ENCODE measurements at places on chromosomes 6 and 20.

GRCh38 chr6:35080821-35081425, 60.2 kb downstream of the TCP11 start:
- no peak for DNase-seq

DNA sequence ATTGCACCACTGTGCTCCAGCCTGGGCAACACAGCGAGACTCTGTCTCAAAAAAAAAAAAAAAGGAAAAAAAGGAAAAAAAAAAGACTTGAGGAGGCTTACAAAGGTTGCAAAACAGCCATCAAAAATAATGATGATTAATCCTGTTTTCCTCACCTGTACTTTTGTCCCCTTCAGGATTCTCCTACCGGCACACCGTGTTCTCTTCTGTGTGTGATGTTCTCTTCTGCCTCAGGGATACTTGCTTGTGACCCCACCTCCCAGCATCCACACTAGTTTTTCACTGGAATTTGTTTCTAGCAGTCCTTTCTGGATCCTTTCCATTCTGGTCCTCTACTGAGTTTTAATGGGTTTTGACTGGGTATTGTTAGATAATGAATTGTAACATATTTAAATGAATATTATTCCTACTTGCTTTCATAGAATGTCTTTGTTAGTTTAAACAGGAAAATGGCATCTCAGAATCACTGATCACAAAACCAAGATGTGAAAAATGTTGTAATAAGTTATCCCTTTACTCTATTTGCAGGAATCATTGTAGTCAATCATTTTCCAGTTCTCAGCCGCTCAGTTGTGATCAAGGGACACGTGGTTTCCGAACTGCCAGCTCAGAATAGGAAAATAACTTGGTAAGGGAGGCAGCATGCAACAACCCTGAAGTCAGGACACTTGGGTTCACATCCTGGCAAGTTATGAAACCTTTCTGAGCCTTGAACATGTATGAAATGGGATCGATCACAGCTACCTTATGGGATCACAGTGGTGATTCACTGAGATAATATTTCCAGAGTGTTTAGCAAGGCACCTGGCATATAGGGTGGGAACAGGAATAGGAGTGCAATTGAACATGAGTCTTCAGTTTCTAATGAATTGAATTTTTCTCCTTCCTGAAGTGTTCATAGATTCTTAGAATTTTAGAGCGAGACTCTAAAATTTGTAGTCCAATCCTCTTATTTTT, 8.5 kb downstream of the C6orf89 start:
- no peak for DNase-seq

DNA sequence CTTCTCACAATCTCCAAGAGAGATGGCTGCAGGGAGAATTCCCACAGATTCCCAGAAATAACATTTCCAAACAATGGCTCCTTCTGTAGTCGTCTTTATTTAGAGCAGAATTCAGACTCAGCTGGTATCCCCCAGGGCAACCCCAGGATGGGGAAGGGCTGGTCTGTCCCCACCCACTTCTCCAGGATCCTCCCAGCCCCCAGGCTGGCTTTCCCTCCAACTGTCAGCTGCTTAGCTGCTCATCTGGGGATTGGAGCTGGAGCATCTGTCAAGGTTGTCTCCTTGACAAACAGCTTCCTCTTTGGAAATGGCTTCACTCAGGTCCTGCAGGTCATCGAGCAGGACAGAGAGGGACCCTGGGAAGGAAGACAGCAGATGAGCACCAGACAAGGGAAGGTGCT, 3.5 kb upstream of the PSORS1C2 start:
- no peak for DNase-seq

DNA sequence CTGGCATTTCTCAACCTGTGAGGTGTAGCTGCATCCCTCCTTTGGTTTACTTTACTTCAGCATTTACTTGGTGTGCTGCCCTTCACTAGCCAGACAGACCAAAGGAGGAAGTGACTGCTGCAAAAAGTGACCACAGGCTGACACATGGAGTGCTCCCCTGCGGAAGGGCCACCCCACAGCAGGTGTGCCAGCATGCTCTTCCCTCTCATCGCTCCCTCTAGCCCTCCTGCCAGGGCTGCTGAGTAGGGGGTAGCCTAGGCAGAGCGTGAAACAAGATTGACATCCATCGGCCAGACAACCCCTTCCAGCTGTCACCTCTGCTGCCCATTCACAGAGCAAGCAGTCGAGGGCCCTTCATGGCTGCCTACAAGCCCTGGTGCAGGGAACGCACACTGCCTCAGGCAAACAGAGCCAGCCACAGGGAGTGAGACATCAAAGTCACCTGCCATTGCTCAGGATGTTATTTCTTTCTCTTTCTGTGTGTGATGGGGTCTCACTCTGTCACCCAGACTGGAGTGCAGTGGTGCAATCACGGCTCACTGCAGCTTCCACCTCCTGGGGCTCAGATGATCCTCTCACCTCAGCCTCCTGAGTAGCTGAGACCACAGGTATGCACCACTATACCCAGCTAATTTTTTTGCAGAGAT, 102.0 kb upstream of the RPS6KA2 start:
- no peak for DNase-seq

DNA sequence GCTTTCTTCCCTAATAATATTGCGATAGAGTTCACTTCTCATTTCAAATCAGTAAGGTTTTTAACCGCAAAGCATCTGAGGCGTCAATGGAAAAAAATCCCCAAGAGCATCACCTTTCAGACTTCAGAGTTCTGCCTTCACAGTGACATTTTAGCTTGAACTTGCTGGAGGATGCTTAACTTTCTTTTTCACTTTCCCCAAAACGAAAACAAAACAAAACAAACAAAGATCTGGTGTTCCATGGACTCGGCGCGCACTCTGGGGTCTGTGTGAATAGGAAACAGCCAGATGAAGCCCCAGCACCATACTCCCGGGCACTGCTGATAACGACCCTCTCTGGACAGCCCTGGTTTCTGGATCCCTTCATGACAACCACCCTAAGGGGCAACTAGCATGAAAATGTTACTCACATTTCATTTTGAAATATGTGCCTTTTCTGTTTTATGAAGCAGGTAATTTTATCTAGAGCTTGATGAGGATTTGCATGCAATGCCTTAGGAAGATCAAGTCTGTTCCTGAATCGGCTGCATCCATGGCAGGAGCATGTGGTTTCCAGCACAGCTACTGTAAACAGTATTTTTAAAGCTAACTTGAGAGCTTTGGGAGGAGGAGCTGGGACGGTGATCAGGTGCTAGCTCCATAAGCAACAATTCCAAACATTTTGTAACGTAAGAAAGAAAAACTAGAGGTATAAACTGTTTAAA, 44.5 kb downstream of the RAMACL start:
- no peak for DNase-seq

GRCh38 chr6:22749696-22750095, 180.3 kb downstream of the HDGFL1 start:
- DNase-seq: no peak

- DNase-seq: no peak
Measured at GRCh38 chr20:20685635-20686034, 26.8 kb downstream of the RALGAPA2 start.

DNA sequence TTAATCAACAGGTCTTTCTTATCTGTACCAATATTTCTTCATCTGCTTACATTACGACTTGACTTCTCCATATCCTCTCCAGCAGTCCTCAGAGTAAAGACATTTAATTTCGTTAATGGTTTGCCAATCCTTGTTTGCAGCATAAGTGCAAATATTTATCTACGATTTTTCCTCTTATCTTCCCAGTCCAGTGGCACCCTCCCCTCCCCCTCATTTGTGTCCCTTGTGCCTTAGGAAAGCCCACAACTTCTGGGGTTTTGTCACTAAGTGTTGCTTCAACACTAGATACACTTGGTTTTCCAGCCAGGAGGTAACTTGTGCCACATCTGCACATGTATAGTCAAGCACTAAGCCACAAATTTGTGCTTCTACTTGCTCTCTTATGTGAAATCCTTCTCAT, 327.2 kb downstream of the CBLN4 start:
- no peak for DNase-seq

- no peak for DNase-seq
Measured at GRCh38 chr6:121695329-121695728, 259.9 kb downstream of the GJA1 start.

- no peak for DNase-seq
Measured at GRCh38 chr20:9417665-9418064, 96.7 kb upstream of the LAMP5 start.

DNA sequence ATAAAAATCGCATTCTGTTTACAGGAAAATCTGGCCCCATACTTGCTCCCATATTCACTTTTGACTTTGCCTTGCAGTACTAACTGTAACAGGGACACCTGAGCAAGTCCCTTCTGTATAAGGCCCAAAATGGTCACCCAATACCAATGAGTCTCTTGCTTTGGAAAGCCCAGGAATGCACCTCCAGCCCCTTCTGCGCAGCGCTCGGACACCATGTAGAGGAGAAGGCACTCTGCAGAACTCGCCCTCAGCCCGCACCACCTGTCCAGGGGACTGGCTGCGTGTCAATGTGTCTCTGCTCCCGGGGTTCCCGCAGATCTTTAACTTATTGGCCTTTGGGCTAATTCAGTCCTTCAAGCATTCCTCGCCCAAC, 746 bp upstream of the PRND start:
- no peak for DNase-seq

DNA sequence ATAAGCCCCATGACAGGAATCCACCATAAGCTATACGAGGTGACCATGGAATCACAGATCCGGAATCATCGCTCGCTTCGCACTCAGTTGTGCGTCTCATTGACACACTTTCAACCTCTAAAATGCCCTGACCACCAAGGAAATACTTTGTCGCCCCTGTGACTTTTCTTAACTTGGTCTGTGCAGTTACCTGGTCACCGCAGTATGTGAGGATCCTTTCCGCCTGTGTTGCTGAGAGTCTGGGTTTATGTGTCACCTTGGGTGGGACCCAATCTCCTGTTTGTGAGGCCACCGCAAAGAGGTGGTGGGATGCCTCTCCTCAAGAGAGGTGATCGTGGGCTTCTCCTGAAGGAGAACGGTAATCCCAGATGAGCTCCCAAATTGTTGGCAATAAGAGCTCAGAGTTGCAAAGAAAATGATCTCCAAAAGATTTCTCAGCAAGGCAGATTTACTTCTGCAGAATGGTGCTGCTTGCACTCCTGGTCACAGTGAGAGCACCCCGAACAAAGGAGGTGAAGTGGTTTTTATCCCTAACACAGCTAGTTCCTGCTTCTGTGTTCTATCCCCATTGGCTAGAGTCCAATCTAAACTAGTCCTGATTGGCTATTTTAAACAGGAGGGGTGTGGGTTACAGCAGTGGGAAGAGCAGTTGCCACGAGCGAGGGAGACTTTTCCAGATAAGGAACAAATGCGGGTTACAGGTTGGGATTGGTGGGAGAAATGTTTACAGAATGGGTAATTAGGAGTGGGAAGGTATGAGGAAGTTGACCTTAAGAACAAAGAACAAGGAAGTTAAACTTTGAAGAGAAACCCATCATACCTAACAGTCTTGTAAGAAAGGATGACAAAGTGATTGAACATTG, 9.1 kb upstream of the ZNFX1 start:
- DNase-seq: no peak

- DNase-seq: no peak
Measured at GRCh38 chr6:1103945-1104623, 207.8 kb upstream of the FOXQ1 start.

- DNase-seq: no peak
Measured at GRCh38 chr6:130600880-130601341, 226.3 kb upstream of the SMLR1 start.

Data from stimulated activated CD8-positive, alpha-beta memory T cell treated with anti-CD3 and anti-CD28 coated beads, Interleukin-4, amount 100 ng/mL, for 4 hours (primary cell).